Activated CD4-positive, alpha-beta memory T cell treated with anti-CD3 and anti-CD28 coated beads, Interleukin-2, amount 10 ng/mL, durations not matched to agents 7 days and 5 days (primary cell): ENCODE measurements at places on chromosomes 11 and 22. TPM values are rescaled to one million over a fixed set of nuclear protein-coding genes. Genes with fewer than 3 reads are reported as not detected.

DNA sequence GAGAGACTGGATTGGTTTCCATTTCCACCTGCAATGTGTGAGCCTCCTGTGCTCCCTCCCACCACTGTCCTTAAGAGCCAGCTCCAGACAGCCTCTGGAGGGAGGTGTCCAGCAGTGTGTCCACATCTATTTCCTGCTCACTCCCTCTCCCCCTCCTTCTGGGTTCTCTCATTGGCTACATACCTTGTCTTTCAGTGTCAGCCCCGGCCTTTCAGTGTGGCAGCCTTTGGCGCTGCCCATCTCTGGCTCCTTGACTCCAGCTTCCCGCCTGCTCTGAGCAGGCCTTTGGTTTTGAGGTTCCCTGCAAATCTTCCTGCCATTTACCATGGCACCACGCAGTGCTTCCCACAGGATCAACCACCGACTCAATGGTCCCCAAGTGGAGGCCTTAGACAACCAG is 19.0 kb upstream of the PTPRJ start:
- no peak overlapping the region for H3K4me3 ChIP-seq
- peaks cover 3% of the 10 kb centered on the region for H3K4me1 ChIP-seq
- no peak overlapping the region for H3K27ac ChIP-seq
- no peaks in the 10 kb centered on the region for H3K27me3 ChIP-seq

- H3K27ac ChIP-seq, result no peak overlapping the region
- H3K36me3 ChIP-seq, result no peaks in the 10 kb centered on the region
- H3K27me3 ChIP-seq, result peaks cover 6% of the 10 kb centered on the region
- DNase-seq, result no peak
Observed at GRCh38 chr11:8040261-8040920, 40.6 kb upstream of the TUB start.

DNA sequence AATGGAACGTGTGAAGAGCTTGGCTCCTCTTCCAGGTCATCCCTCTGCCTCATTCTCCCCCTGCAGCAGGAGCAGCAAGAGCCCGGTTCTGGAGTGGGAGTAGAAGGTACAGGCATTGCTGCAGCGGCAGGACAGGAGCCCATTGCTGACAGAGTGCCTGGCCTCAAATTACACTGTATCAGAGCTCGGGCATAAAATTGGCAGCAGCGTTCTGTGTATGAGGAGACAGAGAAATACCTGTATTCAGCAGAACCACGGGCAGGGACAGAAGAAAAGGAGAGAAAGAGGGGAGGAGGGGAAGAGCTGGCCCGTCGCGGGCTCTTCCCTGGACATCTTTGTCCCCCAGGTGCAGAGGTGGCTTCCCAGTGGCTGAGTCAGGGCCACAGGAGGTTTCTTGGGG is 2.6 kb upstream of the NCF4 start:
- H3K4me3 ChIP-seq, result no peak overlapping the region
- DNase-seq, result no peak
- H3K27ac ChIP-seq, result no peak overlapping the region
- H3K36me3 ChIP-seq, result peaks cover 16% of the 10 kb centered on the region
- peaks cover 72% of the 10 kb centered on the region for H3K4me1 ChIP-seq
- H3K27me3 ChIP-seq, result no peaks in the 10 kb centered on the region

- H3K4me1 ChIP-seq, result peaks cover 6% of the 10 kb centered on the region
- no peak overlapping the region for H3K27ac ChIP-seq
- DNase-seq, result peak; percentile 38
- peaks cover 21% of the 10 kb centered on the region for H3K27me3 ChIP-seq
Observed at GRCh38 chr11:1706634-1707400, 9.8 kb downstream of the KRTAP5-6 start.

DNA sequence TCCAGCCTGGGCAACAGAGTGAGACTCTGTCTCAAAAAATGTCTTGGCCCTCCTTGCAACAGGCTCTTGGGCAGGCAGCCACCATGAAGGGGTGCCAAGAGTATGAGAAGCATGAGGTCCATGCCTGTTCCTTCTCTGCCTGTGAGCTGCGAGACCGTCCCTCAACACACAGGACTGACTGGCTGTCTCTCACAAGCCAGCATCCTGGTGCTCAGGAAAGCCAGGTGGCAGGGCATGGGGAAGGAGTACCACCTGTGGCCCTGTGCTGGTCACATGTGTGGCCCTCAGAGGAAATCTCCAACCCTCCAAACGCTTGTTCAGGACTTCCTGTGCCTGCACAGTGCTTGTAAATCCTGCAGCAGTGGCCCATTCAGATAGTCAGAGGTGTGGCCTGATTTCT is 83.2 kb downstream of the ATXN10 start:
- H3K36me3 ChIP-seq, result peaks cover 6% of the 10 kb centered on the region
- H3K4me1 ChIP-seq, result no peaks in the 10 kb centered on the region
- no peaks in the 10 kb centered on the region for H3K27me3 ChIP-seq
- no peak overlapping the region for H3K27ac ChIP-seq

GRCh38 chr11:58625086-58625485 is 2.6 kb downstream of the CNTF start:
- H3K4me1 ChIP-seq, result peaks cover 10% of the 10 kb centered on the region
- H3K27me3 ChIP-seq, result no peaks in the 10 kb centered on the region
- H3K36me3 ChIP-seq, result peaks cover 48% of the 10 kb centered on the region

GRCh38 chr11:114354076-114354475 is 46.2 kb downstream of the C11orf71 start:
- no peak overlapping the region for H3K27ac ChIP-seq
- no peaks in the 10 kb centered on the region for H3K36me3 ChIP-seq

GRCh38 chr11:64619196-64619595 is 28.2 kb downstream of the SLC22A12 start:
- H3K36me3 ChIP-seq, result no peaks in the 10 kb centered on the region
- H3K4me1 ChIP-seq, result peaks cover 7% of the 10 kb centered on the region
- no peak overlapping the region for H3K27ac ChIP-seq
- no peak for DNase-seq

DNA sequence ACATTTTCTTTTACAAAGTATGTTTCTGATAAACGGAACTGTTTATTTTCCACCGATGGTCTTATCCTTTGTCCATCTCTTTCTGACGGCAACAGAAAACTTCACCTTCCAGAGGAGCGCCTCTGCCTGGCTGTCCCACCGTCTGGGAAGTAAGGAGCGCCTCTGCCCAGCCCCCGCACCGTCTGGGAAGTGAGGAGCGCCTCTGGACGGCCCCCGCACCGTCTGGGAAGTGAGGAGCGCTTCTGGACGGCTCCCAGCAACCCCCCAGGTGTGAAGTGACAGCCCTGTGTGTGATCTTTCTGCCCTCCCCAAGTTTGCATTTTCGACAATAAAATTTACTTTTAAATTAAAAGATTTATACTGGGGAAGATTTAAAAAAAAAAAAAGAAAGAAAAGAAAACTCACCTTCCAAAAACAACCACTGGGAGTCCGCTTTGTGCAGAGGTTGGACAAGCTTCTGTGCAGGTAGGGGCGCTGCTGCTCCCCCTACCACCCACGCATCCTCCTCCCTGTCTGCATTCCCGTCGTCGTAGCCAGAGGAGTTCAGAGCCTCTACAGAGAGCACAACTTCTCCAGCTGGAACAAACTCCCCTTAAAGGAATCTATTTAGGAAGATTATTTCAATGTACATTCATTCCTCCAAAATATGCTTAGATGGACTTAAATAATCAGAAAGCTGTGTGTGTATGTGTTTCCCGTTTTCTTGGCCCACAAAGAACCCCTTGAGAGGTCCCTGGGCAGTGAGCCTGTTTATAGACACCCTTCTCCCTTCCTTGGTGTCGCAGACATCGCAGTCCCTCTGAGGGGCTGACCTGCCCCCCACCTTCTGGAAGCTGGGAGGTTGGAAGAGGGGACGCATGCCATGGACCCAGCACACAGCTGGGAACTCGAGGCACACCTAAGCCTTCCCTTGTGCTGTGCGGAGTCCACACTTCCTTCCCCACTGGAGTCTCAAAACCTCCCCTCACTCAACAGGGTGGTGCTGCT is 849 bp upstream of the APOBEC3B start:
- H3K27ac ChIP-seq, result peak overlapping the region; percentile 94
- DNase-seq, result no peak
- peaks cover 50% of the 10 kb centered on the region for H3K4me1 ChIP-seq
- H3K27me3 ChIP-seq, result peaks cover 2% of the 10 kb centered on the region
- H3K36me3 ChIP-seq, result peaks cover 40% of the 10 kb centered on the region
- H3K4me3 ChIP-seq, result peak overlapping the region; percentile 56

DNA sequence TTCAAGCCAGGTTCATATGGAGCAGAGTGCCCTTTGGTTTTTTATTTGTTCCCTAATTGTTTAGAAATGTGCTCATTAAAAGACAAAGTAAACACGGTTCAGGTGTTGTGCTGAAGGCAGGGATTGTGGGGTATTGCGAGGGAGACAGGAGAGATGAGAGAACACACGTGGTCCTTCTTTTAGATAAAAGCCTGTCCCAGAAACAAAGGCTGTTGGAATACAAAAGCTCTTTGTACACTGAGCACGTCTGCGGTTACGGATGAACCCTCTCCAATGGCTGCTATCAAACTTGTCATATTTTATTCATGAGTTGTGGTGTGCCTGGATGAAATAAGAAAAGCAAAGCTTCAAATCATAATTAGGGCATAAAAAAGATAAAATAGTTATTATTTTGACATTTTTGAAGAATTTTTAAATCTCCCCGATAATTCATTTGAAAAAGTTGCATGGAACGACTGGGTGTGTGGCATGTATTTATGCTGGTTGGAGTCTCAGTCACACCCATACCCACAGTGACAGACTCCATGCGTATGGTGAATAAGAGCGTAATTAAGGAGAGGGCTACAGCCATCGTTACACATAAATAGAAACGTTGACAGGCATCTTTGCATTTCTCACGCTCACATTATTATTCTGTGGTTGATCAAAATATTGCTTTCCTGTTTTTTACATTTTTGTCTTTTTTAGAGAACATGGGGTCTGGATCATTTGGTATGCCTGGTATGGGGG is 92.9 kb downstream of the NELL1 start:
- no peak for DNase-seq
- no peaks in the 10 kb centered on the region for H3K36me3 ChIP-seq
- H3K27me3 ChIP-seq, result no peaks in the 10 kb centered on the region

- DNase-seq, result no peak
- H3K4me1 ChIP-seq, result no peaks in the 10 kb centered on the region
- H3K27ac ChIP-seq, result no peak overlapping the region
- H3K27me3 ChIP-seq, result no peaks in the 10 kb centered on the region
Observed at GRCh38 chr11:69908511-69909220, 89.5 kb upstream of the FGF3 start.

DNA sequence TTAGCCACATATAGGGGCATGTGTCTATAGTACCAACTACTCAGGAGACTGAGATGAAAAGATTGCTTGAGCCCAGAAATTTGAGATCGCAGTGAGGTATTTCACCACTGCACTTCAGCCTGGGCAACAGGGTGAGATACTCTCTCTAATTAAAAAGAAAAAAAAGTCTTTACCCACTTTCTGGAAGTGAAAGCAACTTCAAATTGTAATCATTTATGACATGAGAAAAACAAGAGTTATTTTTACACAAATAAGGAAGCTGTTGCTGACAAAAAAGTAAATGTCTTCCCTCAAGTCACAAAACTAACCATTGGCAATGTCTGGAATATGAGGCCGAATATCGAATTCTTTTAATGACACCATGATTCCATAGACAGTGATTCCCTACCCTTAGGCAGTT is 71.4 kb downstream of the GLYATL1 start:
- H3K36me3 ChIP-seq, result no peaks in the 10 kb centered on the region
- H3K4me3 ChIP-seq, result no peak overlapping the region
- no peak for DNase-seq
- no peak overlapping the region for H3K27ac ChIP-seq

DNA sequence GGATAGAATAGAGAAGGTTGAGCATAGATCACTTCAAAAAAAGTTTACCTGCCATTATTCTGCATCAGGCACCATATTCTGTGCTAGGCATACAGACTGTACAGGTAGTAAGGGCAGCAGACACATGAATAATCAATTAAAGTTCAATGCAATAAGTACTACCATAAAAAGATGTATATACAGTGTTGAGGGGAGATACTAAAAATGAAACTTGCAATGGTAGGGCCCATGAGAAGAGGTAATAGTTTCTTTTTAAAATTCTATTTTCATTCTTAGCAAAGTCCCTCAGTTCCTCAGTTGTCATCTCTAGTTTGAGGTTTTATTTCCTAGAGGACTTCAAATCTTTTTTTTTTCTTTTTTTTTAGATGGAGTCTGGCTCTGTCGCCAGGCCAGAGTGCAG is 819.9 kb downstream of the FAM181B start:
- H3K4me1 ChIP-seq, result peaks cover 1% of the 10 kb centered on the region
- no peak overlapping the region for H3K27ac ChIP-seq
- DNase-seq, result no peak
- H3K27me3 ChIP-seq, result no peaks in the 10 kb centered on the region

DNA sequence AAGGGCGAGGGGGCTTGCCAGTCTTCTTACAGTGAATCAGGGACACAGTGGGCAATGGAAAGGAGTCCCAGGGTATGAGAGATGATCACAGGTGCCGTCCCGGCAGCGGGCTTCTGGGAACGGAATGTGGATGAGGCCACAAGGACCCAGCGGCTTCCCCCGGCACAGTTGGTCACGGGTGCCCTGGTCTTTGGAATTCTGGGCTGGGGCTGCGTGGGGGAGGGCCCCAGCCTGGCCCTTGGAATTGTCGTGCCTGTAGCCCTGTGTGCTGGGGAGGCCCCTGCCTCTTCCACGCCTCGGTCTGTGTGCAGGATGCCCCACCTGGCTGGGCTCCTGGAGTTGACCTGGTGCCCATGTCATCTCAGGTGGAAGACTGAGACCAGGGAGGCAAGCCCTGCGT is 76.6 kb downstream of the FBLN1 start:
- no peak overlapping the region for H3K27ac ChIP-seq
- H3K4me1 ChIP-seq, result peaks cover 19% of the 10 kb centered on the region
- peaks cover 7% of the 10 kb centered on the region for H3K27me3 ChIP-seq
- H3K36me3 ChIP-seq, result no peaks in the 10 kb centered on the region

GRCh38 chr11:114315749-114316368 is 19.7 kb downstream of the NNMT start:
- peak overlapping the region; percentile 31 for H3K4me3 ChIP-seq
- peaks cover 13% of the 10 kb centered on the region for H3K4me1 ChIP-seq
- peaks cover 20% of the 10 kb centered on the region for H3K27me3 ChIP-seq
- no peaks in the 10 kb centered on the region for H3K36me3 ChIP-seq
- DNase-seq, result no peak

- H3K27ac ChIP-seq, result no peak overlapping the region
- H3K36me3 ChIP-seq, result no peaks in the 10 kb centered on the region
- H3K4me1 ChIP-seq, result peaks cover 27% of the 10 kb centered on the region
- no peak overlapping the region for H3K4me3 ChIP-seq
- peaks cover 5% of the 10 kb centered on the region for H3K27me3 ChIP-seq
Observed at GRCh38 chr11:75355051-75355450, 3.6 kb upstream of the ARRB1 start.

- H3K4me3 ChIP-seq, result no peak overlapping the region
- no peak for DNase-seq
- H3K27me3 ChIP-seq, result no peaks in the 10 kb centered on the region
- H3K36me3 ChIP-seq, result no peaks in the 10 kb centered on the region
Observed at GRCh38 chr11:73331138-73331916, 23.3 kb downstream of the ARHGEF17 start.

TMEM45B gene
- total RNA-seq, result 3.3 TPM

MOB2 gene
- 49.5 TPM for total RNA-seq

BEST1 gene
- 0.25 TPM for total RNA-seq

LINC01488 gene
- total RNA-seq, result not detected

FOXRED2 gene
- total RNA-seq, result 12.9 TPM

AIP gene
- total RNA-seq, result 159 TPM

OR51F1 gene
- not detected for total RNA-seq

CALCA gene
- total RNA-seq, result not detected
